Mammary epithelial cell (primary cell): ENCODE measurements at places on chromosomes 7 and 10. TPM values are rescaled to one million over a fixed set of nuclear protein-coding genes. Genes with fewer than 3 reads are reported as not detected.
A peak's percentile ranks its signal among the peaks of the same experiment; 100 is the strongest.

CCDC71L gene
- 32.2 TPM for total RNA-seq

NAT16 gene
- not detected in 2 replicates for total RNA-seq

DNA sequence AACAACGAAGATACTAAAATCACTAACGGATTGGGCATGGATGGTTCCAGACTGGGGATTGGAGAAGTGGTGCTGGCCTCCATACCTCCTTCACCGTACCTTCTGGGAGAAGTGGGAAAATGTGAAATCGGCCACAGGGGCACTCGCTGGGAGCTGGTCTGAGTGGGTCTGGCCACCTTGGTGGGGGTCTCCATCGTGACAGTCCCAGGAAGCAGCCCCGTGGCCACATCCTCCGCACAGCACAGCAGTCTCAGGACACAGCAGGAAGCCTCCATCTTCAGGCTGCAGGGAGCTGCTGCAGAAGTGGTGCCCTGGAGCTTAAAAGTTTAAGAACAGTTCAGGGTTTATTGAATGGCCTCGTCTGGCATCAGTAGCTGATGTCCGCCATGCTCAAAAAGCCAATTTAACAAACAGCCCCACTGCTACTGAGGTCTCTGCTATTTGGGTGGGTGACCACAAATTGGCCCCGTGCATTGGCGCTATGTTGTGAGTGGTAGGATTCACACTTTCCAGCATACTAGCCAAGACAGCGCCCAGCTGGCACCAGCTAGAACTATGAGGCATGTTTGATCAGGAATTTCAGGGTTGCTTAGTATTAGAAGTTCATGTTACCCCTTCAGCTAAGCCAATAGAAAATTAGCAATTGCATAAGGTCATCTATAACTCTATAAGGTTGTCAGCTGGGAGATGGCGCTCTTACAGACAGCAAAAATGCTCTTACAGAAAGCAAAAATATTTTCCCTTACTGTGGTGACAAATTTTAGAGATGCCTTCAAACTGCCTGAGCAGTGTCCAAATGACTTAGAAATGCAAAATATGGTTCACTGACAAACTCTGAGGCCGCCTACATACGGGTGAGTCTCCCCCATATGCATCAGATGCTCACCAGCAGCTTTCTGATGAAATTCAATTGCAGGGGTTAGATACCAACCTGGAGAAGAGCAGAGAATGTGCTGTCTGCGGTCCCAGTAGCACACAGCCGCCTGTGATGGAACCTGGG, 17.0 kb downstream of the PKD1L1 start:
- no peak for DNase-seq

TDRD1 gene
- total RNA-seq, result not detected in 2 replicates

DNA sequence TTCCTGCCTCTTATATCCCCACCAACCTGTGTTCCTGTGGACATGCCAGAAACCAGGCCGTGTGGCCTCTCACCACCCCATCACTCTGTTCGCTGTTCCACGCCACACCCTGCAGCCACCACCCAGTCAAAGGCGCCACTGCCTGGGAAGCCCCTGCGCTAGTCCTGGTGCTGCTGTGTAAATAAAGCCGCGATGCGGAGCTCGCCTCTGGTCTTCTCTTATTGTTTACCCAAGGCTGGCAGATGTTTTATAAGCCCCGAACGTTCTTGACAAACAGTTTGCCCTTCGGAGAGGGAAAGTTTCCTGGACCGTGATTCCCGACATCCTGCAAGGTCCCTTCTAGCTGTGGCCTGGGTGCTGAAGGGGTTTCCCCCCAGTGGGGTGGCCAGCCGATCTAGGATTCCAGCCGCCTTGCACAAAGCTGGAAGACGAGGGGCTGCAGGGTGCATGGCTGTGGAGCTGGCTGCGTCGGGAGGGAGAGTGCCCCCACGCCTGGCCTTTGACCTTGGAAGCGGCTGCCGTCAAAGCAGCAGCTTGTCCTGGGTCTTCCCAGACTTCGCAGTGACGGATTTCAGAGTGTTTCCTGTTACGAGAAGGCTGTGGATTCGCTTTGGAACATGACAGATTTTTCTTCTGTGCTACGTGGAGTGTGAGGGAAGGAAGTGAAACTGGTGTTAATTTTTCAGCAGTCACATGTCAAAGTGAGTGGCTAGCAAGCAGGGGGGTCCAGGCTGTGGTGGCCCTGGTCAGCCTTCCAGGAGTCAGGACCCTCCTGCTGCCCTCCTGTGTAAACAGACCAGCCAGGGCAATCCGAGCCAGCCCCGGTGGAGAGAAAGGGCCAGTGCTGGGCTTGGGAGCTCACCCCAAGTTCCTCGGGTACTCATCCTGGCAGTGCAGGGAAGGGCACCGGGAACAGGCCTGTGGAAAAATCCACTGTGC, 61.6 kb downstream of the LHPP start:
- DNase-seq, result no peak

DNA sequence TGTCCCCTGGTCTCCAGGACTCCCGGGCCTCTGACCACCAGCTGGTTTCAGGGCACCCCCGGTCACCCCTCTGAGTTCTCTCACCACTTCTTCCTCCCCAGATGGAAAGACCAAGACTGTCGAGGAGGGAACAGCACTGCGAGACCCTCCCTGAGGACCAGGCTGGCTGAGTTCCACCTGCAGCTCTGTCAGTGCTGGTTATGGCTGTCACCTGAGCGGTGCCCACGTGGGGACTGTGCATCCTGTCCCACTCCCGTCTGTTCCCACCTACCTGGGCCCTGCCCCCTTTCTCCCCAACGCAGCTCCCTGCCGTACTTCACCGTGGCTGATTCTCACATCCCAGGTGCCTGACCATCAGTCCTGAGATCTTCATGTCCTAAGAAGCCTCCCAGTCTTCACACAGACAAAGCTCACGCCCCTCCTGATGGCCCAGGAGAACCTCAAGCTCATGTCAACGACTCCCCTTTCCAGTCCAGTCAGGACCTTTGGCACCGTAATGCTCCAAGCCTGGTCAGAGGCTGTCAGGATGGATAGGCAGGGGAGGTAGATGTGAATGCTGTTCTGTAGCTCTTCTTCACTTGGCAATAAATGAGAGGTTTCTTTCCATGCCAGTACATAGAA, 159.7 kb downstream of the USP6NL start:
- no peak for DNase-seq

- DNase-seq, result no peak
Measured at GRCh38 chr7:157116762-157117161, 22.0 kb upstream of the UBE3C start.

LANCL2 gene
- total RNA-seq, result 12.7 TPM

DNA sequence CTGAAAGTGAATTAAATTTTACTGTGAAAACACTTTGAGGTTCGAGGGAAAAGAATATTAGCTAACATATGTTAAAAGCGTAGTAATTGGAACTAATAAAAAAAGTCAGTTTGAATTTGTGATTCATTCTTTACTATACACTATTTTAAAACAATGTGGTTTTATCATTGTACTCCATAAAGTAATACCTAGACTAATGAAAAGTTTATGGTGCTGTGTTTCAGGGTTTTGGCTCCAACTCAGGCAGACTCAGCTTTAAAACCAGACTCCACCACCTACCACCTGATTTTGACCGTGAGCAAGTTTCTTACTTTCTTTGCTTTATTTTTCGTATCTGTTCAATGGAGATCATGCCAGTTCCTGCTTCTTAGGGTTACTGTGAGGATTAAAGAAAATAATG, 9.2 kb upstream of the PRTFDC1 start:
- peak; percentile 42 for DNase-seq

DNA sequence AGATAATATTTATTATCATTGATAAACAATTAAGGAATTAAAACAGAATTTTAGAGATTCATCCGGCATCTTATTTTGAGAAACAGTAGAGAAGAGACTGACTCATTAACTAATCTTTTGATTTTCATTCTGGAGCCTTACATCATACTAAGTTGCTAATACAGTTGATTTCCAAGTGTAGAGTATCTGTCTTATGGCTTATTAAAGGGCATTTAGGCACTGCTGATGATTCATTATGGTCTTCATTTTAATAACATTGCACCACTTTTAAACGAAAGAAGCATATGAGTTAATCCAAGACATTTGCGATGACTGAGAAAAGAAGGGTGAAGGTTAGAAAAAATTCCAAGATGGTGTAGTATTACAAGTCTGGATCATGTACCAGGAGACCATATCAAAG, 186.0 kb upstream of the CACNA2D1 start:
- DNase-seq, result no peak

GRCh38 chr7:27164367-27165088, 809 bp downstream of the HOXA9 start:
- DNase-seq, result peak; percentile 40

DNA sequence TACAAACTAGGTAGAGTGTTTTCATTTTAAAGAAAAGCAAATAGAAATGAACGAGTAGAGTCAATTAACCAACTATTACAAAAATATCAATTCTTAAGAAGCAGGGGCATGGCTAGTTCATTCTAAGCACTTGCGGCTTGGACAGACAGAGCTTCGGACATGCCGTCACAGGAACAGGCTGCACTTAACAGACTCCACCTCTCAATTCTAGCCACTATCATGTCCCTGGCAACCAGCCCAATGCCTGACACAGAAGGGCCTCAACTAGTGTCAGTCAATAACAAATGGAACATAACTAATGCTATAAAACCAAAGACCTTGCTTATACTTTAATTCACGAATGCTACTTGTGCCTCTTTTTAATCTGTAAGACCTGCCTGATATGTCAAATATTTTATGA, 74.4 kb downstream of the TPK1 start:
- no peak for DNase-seq

DNA sequence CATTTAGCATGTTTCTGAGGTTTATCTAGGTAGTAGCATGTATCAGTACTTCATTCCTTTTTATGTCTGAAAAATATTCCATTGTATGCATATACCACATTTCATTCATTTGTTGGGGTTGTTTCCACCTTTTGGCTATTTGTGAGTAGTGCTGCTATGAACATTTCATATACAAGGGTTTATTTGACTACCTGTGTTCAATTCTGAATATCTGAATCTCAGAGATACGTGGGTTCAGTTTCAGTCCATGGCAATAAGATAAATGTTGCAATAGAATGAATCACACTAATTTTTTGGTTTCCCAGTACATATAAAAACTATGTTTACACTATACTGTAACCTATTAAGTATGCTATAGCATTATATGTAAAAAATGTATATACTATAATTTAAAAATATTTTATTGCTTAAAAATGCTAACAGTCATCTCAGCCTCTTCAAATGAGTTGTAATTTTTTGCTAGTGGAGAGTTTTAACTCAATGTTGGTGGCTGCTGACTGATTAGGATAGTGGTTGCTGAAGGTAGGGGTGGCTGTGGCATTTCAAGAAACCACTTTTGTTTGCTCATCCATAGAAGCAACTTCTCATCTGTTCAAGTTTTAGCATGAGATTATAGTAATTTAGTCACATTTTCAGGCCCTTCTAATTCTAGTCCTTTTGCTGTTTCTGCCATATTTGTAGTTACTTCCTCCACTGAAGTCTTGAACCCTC, 13.9 kb downstream of the PLEKHA1 start:
- no peak for DNase-seq

- DNase-seq, result no peak
Measured at GRCh38 chr7:113282875-113283274, 164.5 kb upstream of the SMIM30 start.

DNA sequence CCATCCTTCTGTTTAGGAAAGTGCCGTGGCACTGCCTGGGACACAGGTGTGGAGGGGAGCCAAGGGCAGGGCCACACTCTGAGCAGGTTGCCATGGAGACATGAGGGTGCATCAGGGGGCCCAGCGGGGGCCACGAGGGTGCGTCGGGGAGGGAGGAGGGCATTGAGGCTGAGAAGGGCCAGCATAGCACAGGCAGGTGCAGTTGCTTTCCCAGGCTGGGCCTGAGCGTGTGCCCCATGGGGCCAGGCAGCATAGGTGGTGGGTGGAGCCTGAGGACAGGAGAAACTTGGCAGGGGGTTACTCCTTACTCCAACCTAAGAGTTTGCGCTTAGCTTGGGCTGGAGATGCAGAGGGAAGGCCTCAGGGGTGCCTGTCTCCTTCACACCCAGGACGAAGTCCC, 15.2 kb downstream of the YKT6 start:
- no peak for DNase-seq

CRTAC1 gene
- total RNA-seq, result not detected in 2 replicates

CYP3A7 gene
- total RNA-seq, result not detected in 2 replicates

DNA sequence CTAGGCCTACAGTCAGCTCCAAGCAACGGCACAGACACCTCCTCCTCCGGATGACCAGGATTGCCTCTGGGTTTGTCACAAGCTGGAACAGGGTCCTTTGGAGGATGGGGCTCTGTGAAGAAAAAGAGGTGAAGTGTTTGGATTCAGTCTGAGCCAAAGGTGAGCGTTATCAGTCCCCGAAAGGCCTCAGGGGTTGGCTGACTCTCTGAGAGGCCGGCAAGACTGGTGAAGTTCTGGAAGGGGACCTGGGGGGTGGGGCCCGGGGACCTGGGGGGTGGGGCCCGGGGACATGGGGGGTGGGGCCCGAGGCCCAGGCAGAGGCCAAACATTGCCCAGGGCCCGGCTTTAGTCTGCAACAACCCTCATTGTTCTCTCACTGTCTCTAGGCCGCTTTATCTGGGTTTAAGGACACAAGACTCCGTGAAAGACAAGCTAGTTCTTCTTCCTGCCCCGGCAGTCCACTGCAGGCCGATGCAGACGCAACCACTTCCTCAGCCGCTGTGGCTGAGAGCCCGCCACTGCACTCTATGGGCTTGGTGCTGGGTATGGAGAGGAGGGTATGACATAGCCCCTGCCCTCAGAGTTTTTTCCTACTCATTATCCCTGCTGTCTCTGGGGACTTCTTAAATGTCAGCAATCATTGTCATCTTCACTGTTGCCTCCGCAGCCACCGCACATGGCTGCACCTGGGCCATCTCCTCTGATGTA, 27.4 kb upstream of the PSAP start:
- DNase-seq, result no peak

DNA sequence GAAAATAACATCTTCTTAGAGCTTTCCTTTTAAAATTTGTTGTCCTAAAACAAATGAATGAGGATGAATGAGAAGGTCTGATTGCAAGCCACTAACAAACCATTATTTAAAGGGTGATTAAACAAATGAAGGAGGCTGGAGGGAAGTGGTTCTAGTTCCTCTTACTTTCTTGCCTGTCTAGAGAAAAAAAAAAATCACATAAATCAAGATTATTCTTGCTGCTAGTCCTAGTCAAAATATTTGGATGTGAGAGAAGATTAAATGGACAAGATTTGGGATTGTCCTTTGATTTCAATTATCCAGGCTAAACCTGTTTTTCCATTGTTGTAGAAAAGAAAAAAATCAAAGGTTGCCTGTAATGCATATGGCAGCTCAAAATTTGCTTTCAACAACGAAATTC, 3.3 kb downstream of the SKAP2 start:
- no peak for DNase-seq
